ENCODE measurements at places on chromosomes 2 and 18.

DNA sequence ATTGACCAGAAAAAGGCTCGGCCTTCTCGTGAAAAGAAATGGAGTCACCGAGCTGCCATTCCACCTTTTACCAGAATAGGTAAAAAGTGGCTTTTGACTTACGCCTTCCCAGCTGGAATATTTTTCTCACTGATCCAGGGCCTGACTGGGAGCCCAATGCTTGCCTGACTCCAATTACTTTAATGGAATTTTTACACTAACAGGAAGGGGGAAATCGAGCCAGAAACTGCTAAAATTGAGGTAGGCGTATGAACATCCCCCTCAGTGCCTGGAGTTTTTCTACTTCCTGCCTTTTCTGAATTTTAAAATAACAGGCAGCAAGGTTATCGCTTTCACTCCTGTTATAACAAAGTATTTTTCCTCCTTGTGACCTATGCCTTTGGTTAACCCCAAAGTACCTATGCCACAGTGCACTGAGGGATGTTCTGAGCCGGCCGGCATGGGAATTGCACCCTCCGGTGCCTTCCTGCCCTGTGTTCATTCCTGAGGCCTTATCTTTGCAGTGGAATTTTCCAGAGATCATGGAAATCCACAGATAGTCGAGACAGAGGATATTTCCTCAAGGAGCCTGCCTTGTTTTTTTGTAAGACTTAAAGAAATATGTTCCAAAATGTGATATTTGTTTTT, 18.3 kb upstream of the RPL31 start:
- no peak for DNase-seq

DNA sequence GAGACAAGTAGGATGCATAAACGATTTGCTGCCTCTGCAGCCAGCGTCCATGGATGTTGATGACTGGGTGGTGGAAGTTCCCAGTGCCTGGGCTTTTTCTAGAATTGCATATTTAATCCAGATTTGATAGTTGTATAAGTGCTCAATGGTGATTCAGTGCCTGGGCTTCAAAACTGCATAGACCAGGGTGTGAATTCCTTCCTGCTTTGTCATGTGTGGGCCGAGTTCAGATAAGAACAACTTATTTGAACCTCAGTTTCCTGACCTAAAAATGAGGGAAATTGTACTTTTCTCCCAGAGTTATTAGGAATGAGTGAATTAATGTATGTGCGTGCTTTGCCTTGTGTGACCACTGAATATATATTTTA, 154.6 kb downstream of the WDSUB1 start:
- DNase-seq, result no peak

DNA sequence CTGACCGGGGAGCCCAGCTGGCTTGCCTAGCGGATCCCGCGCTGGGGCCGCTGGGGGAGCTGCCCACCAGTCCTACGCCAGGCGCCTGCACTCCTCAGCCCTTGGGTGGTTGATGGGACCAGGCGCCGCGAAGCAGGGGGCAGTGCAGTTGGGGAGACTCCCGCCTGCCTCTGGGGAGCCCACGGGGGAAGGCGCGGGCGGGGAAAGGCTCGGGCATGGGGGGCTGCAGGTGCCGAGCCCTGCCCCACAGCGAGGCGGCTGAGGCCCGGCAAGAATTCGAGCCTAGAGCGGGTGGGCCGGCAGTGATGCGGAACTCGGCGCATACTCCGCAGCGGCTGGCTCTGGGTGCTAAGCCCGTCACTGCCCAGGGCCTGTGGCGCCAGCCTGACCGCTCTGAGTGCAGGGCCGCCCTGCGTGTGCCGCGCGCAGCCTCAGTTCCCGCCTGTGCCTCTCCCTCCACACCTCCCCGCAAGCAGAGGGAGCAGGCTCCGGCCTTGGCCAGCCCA, 249.1 kb upstream of the TEKT4 start:
- no peak for DNase-seq

GRCh38 chr2:105378921-105379383, 19.9 kb downstream of the FHL2 start:
- DNase-seq, result no peak

- no peak for DNase-seq
These were observed 35.8 kb downstream of the PID1 start for GRCh38 chr2:229235131-229235914.

GRCh38 chr18:50558948-50559751, 737 bp upstream of the MAPK4 start:
- DNase-seq, result no peak

DNA sequence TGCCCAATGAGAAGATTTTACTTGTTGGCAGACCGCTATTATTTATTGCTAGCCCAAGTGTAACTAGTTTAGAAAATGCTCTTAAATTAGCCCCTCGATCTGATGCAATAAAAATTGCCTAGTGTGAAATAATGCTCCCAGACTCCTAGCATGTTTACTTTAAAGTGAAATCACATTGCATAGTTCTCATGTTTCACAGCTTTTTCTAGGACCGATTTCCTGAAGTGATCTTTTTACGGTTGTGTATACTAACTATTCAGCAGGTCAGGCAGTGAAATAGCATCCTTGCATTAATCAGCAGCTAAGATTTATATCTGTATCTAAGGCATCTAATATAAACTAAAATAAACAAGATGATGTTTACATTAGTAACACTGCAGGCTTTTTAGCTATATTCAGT, 52.4 kb downstream of the PMS1 start:
- DNase-seq, result no peak

GRCh38 chr18:56199580-56200330, 438.6 kb downstream of the TXNL1 start:
- DNase-seq, result no peak

DNA sequence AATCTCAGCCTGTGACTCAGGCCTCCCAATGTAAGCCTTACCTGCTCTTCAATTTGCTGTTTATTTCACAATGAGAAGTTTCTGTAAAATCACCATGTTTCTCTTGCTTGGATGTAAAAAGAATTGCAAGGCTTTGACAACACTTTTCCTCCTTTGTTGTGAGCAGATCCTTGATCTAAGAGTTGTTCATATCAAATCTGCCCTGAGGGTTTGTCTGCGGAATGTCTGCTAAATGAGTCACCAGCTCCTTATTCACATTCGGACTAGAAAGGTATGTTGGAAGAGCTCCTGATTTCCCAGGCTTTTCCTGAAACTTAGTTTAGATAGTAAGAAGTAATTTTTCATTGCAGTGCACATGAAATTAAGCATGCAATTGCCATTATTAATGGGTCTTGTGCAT, 268.2 kb upstream of the TCF4 start:
- no peak for DNase-seq

- DNase-seq, result no peak
These were observed 66.8 kb downstream of the NRP2 start for GRCh38 chr2:205749078-205749477.

DNA sequence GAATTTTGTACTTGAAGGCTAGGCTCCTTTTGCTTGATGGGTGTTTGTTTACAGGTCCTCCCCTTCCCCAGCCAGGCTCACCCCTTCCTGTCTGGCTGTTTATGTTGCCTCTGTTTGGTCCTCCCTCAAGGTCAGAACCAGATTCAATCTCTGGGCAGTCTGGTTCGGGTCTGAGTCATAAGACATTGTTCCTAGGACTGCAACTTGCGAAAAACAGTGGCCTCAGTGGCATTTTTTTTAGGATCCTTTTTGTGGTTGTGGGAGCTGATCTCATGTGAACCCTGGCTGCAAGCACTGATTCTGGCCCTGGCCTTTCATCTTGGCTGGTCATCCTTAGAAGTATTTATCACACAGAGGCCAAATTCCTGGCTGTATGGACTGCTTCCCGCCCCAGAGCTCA, 370.4 kb downstream of the CLIP4 start:
- DNase-seq, result no peak

DNA sequence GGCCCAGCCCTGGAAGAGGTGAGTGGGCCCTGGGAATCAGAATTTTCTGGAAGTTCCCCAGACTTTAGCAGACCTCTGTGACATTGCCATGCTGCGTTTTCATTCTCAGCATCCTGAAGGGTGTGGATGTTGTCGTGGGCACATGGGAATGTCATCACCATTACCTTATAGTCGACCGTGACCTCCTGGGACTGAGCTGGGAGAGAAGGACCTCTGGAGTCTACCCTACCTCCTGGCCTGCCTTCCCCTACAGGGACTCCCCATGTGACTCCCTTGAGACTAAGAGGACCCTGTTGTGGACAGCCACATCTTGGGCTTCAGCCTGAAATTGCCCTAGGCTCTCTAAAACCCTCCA, 43.0 kb downstream of the CNGA3 start:
- no peak for DNase-seq

DNA sequence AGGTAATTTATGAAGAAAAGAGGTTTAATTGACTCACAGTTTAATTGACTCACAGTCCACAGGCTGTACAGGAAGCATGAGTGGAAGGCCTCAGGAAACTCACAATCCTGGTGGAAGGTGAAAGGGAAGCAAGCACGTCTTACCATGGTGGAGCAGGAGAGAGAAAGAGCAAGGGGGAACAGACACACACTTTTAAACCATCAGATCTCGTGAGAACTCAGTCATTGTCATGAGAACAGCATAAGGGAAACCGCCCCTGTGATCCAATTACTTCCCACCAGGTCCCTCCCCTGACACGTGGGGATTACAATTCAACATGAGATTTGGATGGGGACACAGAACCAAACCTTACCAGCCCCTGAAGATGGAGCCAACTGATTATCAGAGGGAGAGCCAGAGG, 11.2 kb upstream of the PUM2 start:
- no peak for DNase-seq

GRCh38 chr2:120254178-120254577, 1.5 kb downstream of the RALB start:
- no peak for DNase-seq

DNA sequence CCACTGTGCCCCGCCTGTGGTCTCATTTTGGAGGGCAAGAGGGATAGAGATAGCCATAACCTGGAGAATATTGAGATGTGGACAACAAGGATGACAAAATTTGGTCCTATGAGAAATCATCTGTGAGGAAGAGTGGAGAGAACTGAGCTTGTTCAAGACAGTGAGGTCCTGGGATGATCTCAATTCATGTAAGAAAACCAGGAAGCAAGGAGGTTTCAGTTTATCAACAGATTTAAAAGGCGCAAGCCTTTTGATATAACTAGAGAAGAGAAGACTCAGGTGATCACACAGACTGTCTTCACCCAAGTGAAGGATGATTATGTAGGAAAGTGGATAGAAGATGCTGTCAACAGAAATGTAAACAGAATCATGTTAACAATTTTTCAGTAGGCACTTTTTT, 39.1 kb downstream of the PCBP1 start:
- DNase-seq, result no peak

DNA sequence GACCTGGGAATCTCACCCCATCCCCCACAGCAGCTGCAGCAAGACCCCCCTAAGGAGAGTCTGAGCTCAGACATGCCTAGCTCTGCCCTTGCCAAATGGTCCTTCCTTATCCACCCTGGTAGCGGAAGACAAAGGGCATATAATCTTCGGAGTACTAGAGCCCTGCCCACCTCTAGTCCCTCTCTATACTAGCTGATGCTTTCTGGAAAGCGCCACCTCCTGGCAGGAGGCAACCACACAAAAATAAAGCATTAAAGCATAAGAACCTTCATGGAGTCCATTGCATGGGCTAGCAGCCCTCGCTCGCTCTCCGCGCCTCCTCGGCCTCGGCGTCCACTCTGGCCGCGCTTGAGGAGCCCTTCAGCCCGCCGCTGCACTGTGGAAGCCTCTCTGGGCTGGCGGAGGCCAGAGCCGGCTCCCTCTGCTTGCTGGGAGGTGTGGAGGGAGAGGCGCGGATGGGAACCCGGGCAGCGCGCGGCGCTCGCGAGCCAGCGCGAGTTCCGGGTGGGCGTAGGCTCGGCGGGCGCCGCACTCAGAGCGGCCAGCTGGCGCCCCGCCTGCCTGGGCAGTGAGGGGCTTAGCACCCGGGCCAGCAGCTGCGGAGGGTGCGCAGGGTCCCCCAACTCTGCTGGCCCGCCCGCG, 941.2 kb downstream of the SUCLG1 start:
- DNase-seq, result no peak

DNA sequence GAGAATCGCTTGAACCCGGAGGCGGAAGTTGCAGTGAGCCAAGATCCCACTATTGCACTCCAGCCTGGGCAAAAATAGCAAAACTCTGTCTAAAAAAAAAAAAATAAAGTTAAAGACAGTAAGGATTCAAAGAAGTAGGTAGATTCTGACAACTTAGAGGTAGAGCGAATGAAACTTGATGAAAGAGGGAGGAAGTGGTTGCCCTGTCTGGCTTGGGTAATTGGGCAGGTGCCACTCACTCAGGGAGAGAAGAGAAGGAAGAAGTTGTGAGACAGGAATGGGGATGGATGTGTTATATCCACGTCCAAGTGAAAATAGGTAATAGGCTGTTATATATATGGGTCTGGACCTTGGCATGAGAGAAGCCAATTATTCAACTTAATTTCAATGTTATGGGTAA, 26.3 kb downstream of the NDC80 start:
- DNase-seq, result no peak

- DNase-seq, result peak; percentile 27
These were observed 28.4 kb upstream of the PUM2 start for GRCh38 chr2:20378891-20379519.

- no peak for DNase-seq
These were observed 31.3 kb upstream of the SLC25A52 start for GRCh38 chr18:31791817-31792579.

DNA sequence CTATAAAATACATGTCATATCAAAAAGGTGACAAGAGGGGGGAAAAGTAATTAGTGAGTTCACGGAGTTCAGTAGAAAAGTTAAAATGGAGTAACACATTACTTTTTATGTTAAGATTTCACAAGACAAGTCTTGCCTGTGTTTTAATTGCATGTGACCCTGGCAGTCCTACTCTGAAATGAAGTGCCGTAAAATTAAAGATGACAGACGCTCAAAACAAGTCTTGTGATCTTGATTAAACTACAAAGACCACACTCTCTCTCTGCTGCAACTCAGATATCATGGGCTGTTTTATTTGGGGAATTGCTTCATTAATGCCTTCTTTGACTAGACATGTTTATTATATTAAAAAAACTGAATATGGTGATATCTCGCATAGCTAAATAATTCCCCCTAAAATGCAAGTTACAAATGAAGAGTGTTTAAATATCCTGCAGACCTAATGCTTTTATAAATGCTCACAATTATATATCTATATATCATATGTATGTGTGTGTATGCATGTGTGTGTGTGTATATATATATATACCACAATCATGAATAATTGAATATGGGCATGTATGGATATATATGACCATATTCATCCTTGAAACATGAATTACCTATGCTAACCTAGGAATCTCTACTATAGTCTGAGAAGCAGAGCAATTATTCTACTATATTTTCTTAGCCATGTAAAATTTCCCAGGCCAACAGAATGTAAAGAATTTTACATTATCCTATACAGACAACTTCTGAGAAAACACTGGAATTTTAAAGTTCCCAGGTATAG, 647.5 kb downstream of the ARHGAP15 start:
- DNase-seq, result no peak

DNA sequence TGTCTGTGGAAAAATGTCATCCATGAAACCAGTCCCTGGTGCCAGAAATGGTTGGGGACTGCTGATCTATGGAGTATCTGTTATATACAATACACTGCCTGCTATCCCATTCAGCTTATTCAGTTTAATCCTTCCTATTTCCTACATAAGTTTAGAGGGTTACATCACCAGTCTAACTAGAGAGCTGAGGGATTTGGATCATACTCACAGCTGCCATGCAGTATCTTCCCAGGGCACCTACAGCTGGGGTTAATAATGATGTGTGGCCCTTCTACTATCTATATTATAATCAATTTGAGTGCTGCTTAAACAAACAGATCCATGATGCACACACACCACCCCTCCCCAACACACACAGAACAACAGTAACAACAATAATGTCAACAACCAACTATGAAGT, 524.0 kb downstream of the LRRTM4 start:
- no peak for DNase-seq
